Upper lobe of left lung (tissue), 6 donors: ENCODE measurements at places on chromosomes 11 and 22. TPM values are rescaled to one million over a fixed set of nuclear protein-coding genes. Genes with fewer than 3 reads are reported as not detected.
A peak's percentile ranks its signal among the peaks of the same experiment; 100 is the strongest.

GRCh38 chr22:31490496-31490925 is 869 bp upstream of the EIF4ENIF1 start:
- DNase-seq, result no peak
- peaks cover 22% of the 10 kb centered on the region for H3K4me1 ChIP-seq
- peak overlapping the region; percentile 92 for H3K4me3 ChIP-seq
- peaks cover 18% of the 10 kb centered on the region for H3K36me3 ChIP-seq

- no peak overlapping the region for H3K27ac ChIP-seq
- no peak overlapping the region for H3K4me3 ChIP-seq
- peaks cover 57% of the 10 kb centered on the region for H3K36me3 ChIP-seq
- H3K4me1 ChIP-seq, result peaks cover 29% of the 10 kb centered on the region
- peak; percentile 90 for DNase-seq
Measured at GRCh38 chr11:67438158-67438902, 848 bp upstream of the PTPRCAP start.

GRCh38 chr11:833849-834311 is 1.1 kb downstream of the CD151 start:
- H3K27me3 ChIP-seq, result peaks cover 4% of the 10 kb centered on the region
- H3K4me3 ChIP-seq, result peak overlapping the region; percentile 82
- peaks cover 32% of the 10 kb centered on the region for H3K36me3 ChIP-seq
- H3K27ac ChIP-seq, result peak overlapping the region; percentile 92

GRCh38 chr11:9823439-9823838 is 159.6 kb downstream of the SWAP70 start:
- H3K36me3 ChIP-seq, result no peaks in the 10 kb centered on the region
- no peaks in the 10 kb centered on the region for H3K27me3 ChIP-seq
- no peak overlapping the region for H3K27ac ChIP-seq
- H3K4me3 ChIP-seq, result no peak overlapping the region

DNA sequence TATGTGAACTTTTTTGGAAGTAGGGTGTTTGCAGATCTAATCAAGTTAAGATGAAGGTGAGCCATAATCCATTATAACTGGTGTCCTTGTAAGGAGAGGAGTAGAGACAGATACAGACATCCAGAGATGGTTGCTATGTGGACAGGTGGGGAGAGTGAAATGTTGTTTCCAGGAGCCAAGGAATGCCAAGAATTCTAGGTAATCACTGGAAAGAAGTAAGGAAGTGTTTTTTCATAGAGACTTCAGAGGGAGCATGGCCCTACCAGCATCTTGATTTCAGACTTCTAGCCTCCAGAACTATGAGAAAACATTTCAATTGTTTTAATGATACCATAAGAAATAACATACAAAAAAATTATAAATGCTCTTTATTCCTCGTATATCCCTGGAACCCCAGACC is 320.5 kb upstream of the ANO3 start:
- H3K27me3 ChIP-seq, result no peaks in the 10 kb centered on the region
- H3K4me3 ChIP-seq, result no peak overlapping the region
- H3K4me1 ChIP-seq, result no peaks in the 10 kb centered on the region
- no peaks in the 10 kb centered on the region for H3K36me3 ChIP-seq
- no peak for DNase-seq

DNA sequence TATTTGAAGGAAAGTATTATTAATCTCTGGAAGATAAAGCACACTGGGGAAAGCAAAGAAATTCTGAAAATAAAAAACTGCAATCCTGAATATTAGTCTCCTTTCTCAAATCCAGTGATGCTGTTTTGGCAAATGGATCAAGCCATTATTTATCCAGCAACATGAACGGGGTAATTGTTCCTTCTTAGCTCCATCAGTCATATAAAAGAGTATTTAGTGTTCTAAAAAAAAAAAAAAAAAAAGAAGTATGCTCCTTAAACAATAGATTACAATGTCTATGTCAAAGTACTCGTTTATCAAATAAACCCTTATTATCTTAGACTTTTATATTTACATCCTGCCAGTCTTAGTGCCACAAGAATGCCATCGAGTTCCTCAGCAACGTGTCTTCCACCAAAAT is 1.3 kb downstream of the RDX start:
- H3K4me3 ChIP-seq, result peak overlapping the region; percentile 72
- no peaks in the 10 kb centered on the region for H3K27me3 ChIP-seq
- no peak for DNase-seq
- H3K4me1 ChIP-seq, result peaks cover 56% of the 10 kb centered on the region
- H3K36me3 ChIP-seq, result no peaks in the 10 kb centered on the region

GRCh38 chr11:110833033-110833484 is 120.8 kb upstream of the ARHGAP20 start:
- H3K27me3 ChIP-seq, result no peaks in the 10 kb centered on the region
- no peaks in the 10 kb centered on the region for H3K4me1 ChIP-seq
- DNase-seq, result no peak
- H3K4me3 ChIP-seq, result no peak overlapping the region
- H3K36me3 ChIP-seq, result no peaks in the 10 kb centered on the region
- no peak overlapping the region for H3K27ac ChIP-seq

DNA sequence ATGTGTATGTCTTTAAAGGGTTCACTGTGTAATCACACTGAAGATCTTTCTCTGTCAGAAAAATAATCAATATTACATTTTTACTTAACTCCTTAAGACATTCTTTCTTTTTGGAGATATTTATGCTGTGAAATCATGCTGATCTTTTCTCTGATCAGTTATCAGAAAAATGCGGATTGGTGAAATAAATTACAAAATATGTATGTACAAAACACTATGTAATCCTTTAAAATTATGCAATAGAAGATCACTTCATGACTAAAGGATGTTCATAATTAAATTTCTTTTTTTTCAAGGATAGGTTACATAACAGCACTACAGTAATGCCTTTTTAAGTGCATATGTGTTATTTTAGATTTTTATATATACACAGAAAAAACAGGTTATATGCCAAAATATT is 24.7 kb downstream of the BTBD10 start:
- no peaks in the 10 kb centered on the region for H3K27me3 ChIP-seq
- H3K27ac ChIP-seq, result no peak overlapping the region
- no peaks in the 10 kb centered on the region for H3K4me1 ChIP-seq
- no peak for DNase-seq
- no peak overlapping the region for H3K4me3 ChIP-seq

- H3K4me3 ChIP-seq, result peak overlapping the region; percentile 65
- no peak for DNase-seq
Measured at GRCh38 chr22:19522190-19522880, 1.9 kb downstream of the CLDN5 start.

- H3K36me3 ChIP-seq, result peaks cover 11% of the 10 kb centered on the region
- H3K27ac ChIP-seq, result peak overlapping the region; percentile 67
- peak; percentile 93 for DNase-seq
- H3K4me1 ChIP-seq, result peaks cover 50% of the 10 kb centered on the region
Measured at GRCh38 chr22:50270666-50271394, 650 bp upstream of the MAPK11 start.

The OR6A2 gene
- 0.15 TPM for total RNA-seq

The FREY1 gene
- total RNA-seq, result 1.9 TPM
